ENCODE measurements at places on chromosomes 13 and 19.

DNA sequence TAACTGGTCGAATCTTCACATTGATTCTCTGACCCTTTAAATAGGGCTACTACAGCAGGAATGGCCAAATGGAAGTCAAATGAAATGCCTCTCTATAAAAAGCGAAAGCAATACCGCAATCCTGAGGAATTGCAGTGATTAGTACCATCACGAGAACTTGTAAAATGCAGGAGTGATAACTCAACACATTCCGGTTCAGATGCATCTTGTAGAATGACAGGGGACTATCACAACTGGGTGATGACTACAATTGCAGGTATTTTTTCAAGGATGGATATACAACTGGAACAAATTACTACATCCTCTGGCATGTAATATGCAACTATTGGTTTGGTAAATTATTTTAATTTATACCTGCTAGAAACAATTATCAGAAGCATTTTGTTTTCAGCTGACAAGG lies 140.4 kb downstream of the PCDH20 start:
- DNase-seq = no peak

- no peak for DNase-seq
These were observed 15.9 kb upstream of the USPL1 start for GRCh38 chr13:30601836-30602235.

DNA sequence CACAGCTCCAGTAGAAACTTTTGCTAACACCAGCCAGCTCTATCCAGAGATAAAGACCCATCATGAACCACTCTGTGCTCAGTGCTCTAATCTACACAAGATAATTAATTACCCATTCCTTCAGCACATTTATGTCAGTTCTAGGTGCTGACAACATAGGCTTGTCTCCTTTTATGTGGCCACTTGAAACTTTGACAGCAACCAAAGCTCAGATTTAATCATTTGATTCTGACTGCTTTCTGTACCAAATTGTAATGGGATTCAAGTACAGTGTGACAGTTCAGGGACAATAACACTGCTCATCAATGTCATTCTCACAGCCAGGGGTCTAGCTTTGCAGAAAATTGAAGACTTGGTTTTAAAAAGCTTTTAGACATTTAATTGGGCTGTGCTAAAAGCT lies 266.6 kb downstream of the KCTD12 start:
- DNase-seq = no peak

GRCh38 chr13:110272651-110273050 lies 34.3 kb downstream of the COL4A1 start:
- DNase-seq = no peak

Measured in activated CD4-positive, alpha-beta T cell treated with anti-CD3 and anti-CD28 coated beads, Interleukin-2, amount 50 U/mL, for 1 hour (primary cell).